MM.1S (cell line): ENCODE measurements at places on chromosomes 7 and 10.
A peak's percentile ranks its signal among the peaks of the same experiment; 100 is the strongest.

GRCh38 chr10:70459061-70459773 lies 17.7 kb upstream of the NODAL start:
- no peak for DNase-seq

DNA sequence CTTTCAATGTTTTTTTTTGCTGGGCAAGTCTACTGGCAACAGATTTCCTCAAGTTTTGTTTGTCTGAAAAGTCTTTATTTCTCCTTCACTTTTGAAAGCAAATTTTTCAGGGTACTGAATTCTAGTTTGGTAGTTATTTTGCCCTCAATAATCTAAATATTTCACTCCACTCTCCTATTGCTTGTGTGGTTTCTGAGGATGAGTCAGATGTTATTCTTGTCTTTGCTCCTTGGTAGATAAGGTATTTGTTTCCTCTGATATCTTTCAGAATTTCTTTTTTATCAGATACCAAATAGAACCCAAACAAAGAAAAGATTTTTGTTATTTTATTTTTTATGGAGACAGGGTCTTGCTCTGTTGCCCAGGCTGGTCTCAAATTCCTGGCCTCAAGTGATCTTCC lies 99.2 kb upstream of the MALRD1 start:
- no peak for DNase-seq

- DNase-seq: no peak
Observed at GRCh38 chr10:4138146-4138721, 353.2 kb upstream of the KLF6 start.

- no peak for DNase-seq
Observed at GRCh38 chr10:20707251-20707650, 189.9 kb downstream of the NEBL start.

GRCh38 chr10:10727812-10728211 lies 289.9 kb upstream of the CELF2 start:
- no peak for DNase-seq

DNA sequence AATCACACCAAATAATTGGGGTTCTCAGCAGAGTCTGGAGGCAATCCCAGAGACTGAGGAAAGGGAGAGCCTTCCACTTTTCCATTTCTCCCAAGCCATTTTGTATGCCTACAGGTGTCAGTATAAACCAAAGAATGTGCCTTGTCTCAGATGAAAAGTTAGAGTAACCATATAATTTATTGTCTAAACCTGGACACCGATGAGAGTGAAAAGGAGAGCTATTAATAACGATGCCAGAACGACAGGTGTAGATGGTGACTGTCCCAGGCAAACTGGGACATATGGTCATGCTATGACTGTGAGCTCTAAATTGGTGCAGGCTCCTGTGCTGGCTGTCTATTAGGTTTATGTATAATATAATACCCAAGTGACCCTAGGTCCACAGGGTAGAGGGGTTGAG lies 219.6 kb downstream of the ARHGAP12 start:
- peak; percentile 10 for DNase-seq

DNA sequence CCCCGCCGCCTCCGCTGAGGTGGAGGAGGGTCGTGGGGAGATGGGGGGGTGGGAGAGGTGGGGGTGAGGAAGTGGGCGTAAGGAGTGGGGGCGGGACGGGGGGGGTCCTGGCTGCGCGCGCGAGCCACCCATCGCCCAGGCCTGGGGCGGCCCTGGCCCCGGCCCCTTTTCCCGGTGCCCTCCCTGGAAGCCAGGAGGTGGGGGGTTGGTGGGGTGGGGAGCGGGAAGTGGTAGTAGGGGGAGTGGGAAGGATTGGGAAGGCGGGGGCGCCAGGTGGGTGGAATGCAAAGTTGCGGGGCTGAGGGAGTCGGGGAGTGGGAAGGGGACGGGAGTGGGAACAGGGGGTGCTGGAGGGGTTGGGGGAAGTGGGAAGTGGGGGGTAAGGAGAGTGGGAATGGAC lies 319 bp upstream of the MMD2 start:
- no peak for DNase-seq

- DNase-seq: no peak
Observed at GRCh38 chr7:156173346-156173745, 361.1 kb upstream of the SHH start.

DNA sequence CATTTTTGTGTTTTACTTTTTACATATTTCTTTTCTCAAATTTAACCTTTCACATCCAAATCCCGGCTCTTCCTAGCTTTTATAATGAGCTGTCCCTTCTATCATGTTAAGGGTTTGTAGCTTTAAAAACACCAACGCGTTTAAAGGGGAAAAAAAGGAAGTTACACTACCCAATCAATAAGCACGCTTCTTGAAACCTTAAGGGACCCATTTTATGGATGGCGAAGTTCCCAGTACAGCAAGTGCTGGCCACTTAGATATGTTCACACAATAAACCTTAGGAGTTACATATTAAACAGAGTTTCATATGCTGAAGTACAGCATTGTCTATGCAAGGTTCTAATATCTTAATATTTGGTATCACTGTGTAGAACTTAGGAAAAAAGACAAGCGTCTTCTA lies 1.8 kb downstream of the GNG11 start:
- no peak for DNase-seq

DNA sequence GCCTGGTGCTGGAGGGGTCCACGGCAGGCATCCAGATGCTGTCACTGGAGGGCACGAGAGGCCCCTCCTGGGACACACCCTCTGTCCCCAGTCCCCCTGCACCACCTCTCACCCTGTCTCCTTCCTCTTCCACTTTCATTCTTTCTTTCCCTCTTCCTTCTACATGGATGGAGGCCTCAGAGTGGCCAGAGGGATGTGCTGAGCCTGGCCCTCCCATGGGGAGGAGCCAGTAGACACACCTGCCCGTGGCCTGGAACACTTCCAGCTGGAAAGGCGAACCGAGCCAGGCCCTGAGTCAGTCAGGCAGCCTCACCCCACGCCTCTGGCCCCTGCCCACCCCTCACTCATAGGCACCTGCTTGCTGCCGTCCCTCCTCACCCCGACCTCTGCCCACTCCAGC lies 55.9 kb upstream of the MXI1 start:
- no peak for DNase-seq

DNA sequence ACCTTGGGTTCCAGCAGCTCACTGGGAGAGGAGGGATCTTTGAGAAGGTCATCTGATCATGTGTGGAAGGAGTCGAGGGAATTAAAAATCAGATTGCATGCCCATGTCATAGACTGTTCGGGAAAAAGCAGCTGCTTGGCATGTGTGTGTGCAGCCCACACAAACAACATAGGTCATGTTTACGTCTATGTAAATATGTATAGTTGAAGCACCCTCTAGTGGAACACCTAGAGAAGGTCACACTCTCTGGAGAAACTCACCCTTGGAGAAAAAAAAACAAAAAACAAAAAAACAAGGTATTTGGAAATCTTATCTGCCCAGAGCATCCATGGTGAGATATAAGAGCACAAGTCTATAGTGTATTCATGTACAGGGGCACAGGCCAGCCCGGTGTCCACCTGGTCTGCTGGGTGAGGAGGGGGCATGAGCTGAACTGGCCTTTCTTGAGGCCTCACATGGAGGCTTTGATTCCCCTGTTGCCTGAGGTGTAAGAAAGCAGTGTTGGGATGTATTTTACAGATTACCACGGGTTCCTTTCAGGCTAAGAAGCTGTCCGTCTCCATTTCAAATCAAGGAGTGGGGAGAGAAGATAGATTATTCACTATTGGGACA lies 98.0 kb downstream of the NPY start:
- peak; percentile 30 for DNase-seq

DNA sequence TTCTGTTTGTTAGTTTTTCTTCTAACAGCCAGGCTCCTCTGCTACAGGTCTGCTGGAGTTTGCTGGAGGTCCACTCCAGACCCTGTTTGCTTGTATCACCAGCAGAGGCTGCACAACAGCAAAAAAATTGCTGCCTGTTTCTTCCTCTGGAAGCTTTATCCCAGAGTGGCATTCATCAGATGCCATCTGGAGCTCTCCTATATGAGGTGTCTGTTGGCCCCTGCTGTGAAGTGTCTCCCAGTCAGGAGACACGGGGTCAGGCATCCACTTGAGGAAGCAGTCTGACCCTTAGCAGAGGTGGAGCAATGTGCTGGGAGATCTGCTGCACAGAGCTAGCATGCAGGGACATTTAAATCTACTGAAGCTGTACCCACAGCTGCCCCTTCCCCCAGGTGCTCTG lies 26.7 kb upstream of the CROT start:
- DNase-seq: peak; percentile 15

DNA sequence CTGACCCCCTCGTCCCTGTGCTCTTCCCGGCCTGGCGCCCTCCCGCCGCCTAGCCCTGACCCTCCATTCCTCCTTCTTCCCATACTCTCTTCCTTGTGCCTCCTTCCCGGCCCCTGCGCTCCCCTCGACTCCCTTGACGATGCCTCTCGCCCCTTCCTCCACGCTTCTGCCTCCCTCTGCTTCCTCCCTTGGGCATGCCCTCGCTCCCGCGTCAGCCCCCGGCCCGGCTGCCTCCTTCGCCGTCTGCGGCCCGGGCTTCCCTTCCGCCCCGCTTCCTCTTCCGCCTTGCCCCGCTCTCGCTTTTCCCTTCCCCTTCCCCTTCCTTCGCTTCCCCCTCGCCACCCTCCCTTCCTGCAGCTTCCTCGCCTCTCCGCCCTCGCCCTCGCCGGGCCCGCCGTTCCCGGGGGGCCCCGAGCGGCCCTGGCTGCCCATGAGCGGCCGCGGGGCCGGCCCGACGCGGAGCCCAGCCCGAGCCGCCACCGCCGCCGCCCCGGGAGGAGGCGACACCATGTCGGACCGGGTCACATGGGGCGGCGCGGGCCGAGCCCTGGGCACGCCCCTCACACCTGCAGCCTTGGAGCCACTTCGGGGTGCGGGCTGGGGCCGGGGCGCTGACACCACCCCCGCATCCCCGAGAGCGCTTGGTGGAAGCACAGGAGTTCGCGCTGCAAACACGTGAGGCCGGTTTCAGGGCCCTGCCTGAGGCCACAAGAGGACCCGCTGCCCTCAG lies at the start of gene FBXW4:
Gene FBXW4, minus strand, starts transcription at position 497 of the 730 bp plus-strand sequence. Its CDS starts 65 bp downstream, at position 432.
- DNase-seq: peak; percentile 83

GRCh38 chr7:130822642-130823041 lies 88.6 kb upstream of the KLF14 start:
- DNase-seq: peak; percentile 30

GRCh38 chr7:137694405-137694804 lies 152.4 kb downstream of the DGKI start:
- no peak for DNase-seq

GRCh38 chr7:816300-816750 lies 16.0 kb upstream of the SUN1 start:
- peak; percentile 98 for DNase-seq

GRCh38 chr7:106775552-106775936 lies 89.5 kb upstream of the PIK3CG start:
- no peak for DNase-seq

DNA sequence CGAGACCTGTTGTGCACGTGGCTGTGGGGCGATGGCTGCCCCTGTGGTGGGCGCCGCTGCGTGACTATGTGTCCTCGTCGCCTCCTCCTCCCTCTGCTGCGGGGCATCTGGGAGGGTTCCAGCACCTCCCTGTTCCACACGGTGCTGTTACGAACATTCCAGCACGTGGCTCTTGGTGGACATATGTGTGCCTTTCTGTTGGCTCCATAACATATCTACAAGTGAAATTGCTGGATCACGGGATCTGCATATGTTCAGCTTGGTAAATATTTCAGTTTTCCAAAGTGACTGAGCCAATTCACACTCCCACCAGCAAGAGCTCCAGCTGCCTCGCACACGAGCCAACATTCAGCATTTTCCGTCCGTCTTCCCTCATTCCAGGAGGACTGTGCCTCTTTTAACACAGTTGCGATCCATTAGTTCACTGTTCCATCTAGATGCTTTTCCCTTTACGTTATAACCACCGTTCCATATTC lies 25.1 kb downstream of the SNX8 start:
- DNase-seq: no peak

- no peak for DNase-seq
Observed at GRCh38 chr10:113767222-113767621, 15.7 kb downstream of the PLEKHS1 start.

DNA sequence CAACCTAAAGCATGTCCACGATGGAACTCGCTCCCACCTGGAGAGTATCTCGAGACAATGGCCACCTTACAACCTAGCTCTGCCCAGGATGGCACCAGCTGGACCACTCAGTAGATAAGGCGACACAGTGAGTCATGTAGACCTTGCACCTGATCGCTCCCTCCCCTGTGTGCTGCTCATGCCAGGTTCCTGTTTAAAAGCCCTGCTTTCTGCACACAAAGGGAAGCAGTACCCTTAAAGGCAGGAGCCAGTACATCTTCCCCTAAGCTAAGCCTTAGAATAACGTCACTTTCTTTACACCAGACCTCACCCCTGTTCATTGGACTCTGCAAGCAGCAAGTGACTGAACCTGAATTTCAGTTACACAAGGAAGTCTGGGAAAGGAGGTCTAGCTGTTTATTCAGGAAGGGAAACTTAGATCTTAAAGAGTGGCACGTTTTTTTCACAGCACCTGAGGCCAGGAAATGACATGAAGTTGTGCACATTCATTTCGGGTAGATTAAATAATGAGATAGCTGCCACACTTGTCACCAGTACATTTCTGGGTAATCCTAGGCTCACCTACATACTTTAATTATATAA lies 117.9 kb downstream of the MTPAP start:
- no peak for DNase-seq

DNA sequence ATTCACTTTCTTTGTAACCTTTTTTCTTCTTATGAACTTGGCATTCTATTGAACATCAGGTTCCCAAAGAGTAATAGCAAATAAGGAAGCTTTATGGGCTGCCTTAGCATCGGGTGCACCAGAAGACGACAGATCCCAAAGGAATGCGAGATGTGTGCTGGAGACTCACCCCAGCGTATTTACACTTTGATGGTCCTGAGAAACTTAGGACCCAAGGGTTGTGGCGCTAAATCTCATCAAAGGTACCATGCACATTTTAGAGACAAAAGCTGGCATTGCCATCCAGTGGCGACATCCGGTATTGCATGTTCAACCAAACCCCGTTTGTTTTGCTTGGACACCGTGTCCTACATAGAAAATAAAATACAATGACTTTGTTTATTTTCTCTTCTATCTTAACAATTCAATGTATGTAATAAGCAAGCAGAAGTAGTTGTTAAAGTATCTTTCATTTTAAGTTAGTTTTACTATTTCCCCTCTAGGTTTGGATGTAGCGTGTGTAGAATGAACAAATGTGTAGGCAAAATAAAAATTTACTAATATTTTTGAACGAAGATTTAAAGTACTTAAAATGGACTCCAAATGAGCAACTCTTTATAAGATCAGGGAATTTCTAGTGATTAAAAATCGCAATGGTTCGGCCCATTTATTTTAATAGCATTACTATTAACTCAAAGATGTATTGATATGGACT lies 1154.8 kb downstream of the GATA3 start:
- peak; percentile 69 for DNase-seq

- peak; percentile 21 for DNase-seq
Observed at GRCh38 chr10:125720002-125720382, 483 bp downstream of the EDRF1 start.

- no peak for DNase-seq
Observed at GRCh38 chr10:132470410-132471124, 67.0 kb upstream of the INPP5A start.

DNA sequence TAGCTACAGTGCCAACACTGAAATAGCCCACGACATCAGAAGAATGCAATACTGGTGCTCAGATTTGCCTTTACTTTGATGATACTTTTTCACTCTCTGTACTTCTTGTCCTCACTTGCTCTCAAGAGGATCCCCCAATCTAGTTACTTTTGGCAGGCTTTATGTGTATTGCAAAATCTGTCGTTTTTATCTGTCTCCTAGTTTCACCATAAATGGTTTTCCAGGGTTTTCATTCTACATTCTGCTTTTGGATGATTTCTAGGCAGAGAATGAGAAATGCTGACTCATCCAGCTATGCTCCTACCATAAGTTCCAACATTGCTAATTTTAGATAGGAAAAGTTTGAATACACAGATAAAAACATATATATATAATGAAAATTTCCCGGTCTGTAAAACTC lies 659.5 kb upstream of the NRG3 start:
- DNase-seq: no peak

- DNase-seq: no peak
Observed at GRCh38 chr7:105228555-105228954, 160.2 kb downstream of the SRPK2 start.
